Esophagus mucosa (tissue), 1 donor: ENCODE measurements at places on chromosomes 7 and 10. TPM values are rescaled to one million over a fixed set of nuclear protein-coding genes. Genes with fewer than 3 reads are reported as not detected.

The SLC39A12 gene
- total RNA-seq = 0.08 TPM

The ACTR3C gene
- 6.1 TPM for total RNA-seq

The SDK1 gene
- 1.0 TPM for total RNA-seq

The SPDYE11 gene
- not detected for total RNA-seq

The POLR3A gene
- total RNA-seq = 8.3 TPM

The NDUFB2 gene
- total RNA-seq = 181 TPM

The CLRN3 gene
- not detected for total RNA-seq

The CLCN1 gene
- total RNA-seq = 0.68 TPM

The MYH16 gene
- not detected for total RNA-seq

The CALHM3 gene
- not detected for total RNA-seq

The DNAH11 gene
- 1.1 TPM for total RNA-seq

The PTEN gene
- 77.0 TPM for total RNA-seq

The MARCHF5 gene
- 42.9 TPM for total RNA-seq

The NRBF2 gene
- total RNA-seq = 17.3 TPM

The COPS6 gene
- 95.0 TPM for total RNA-seq

The ORC5 gene
- total RNA-seq = 15.9 TPM

The PHTF2 gene
- 8.3 TPM for total RNA-seq

The MEOX2 gene
- 0.60 TPM for total RNA-seq

The CFAP46 gene
- 0.64 TPM for total RNA-seq

The ZPBP gene
- not detected for total RNA-seq

The DRGX gene
- not detected for total RNA-seq

The LIPM gene
- not detected for total RNA-seq

The MARVELD1 gene
- total RNA-seq = 12.1 TPM

The NUTM2B gene
- total RNA-seq = 0.24 TPM

The TRIL gene
- 2.9 TPM for total RNA-seq

The AMPH gene
- total RNA-seq = 0.16 TPM

The SUN3 gene
- total RNA-seq = not detected

The FAM131B gene
- 0.44 TPM for total RNA-seq

The SPDYE1 gene
- total RNA-seq = not detected

The DYNC1I1 gene
- total RNA-seq = 7.4 TPM

The SORCS3 gene
- total RNA-seq = not detected

The TMEM225B gene
- total RNA-seq = 1.00 TPM

The FANK1 gene
- 3.2 TPM for total RNA-seq

The GRID1 gene
- total RNA-seq = 0.68 TPM

The MALRD1 gene
- 0.08 TPM for total RNA-seq

The UNCX gene
- total RNA-seq = not detected

The LRRC18 gene
- total RNA-seq = not detected

The MMRN2 gene
- total RNA-seq = 9.0 TPM

The FAM241B gene
- 2.9 TPM for total RNA-seq

The PITRM1 gene
- 43.0 TPM for total RNA-seq
